ENCODE measurements at places on chromosomes 3 and 15.

- no peak for DNase-seq
Observed at GRCh38 chr3:184737641-184738505, 26.0 kb upstream of the MAGEF1 start.

DNA sequence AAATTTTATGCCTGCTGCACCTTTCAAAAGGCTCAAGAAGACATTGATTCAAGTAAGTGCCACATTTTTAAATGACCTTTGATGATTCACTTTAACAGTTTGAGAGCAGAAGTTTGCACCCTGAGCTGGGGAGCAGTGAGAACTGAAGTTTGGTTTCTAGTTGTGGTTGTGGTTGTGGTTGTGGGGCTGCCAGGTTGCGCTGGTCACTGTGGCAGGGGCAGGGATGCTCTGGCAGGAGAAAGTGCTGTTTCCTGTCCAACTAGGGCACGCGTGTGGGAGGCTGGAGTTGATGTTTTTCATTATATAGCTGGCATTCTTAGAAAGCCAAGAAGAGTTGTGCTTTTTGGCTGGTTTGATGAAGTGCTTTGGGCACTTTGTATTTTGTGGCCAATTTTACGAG is 339.7 kb upstream of the NR2F2 start:
- DNase-seq, result no peak

DNA sequence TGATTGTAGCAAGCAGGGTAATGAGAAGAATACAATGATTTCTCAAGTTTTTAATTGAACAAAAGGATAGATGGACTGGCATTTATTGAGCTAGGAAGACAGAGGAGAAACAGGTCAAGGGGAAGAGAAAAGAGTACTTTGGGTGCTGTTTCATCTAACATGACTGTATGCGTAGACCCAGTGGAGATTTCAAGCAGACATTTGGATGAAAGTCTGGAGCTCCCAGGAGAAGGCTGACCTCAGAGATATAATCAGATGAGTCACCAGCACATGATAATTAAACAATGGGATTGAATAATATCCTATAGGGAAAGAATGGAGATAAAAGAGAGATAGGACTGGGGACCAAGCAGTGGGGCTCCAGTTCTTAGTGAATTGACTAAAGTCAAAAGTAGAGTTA is 194.9 kb downstream of the ARRDC4 start:
- no peak for DNase-seq

DNA sequence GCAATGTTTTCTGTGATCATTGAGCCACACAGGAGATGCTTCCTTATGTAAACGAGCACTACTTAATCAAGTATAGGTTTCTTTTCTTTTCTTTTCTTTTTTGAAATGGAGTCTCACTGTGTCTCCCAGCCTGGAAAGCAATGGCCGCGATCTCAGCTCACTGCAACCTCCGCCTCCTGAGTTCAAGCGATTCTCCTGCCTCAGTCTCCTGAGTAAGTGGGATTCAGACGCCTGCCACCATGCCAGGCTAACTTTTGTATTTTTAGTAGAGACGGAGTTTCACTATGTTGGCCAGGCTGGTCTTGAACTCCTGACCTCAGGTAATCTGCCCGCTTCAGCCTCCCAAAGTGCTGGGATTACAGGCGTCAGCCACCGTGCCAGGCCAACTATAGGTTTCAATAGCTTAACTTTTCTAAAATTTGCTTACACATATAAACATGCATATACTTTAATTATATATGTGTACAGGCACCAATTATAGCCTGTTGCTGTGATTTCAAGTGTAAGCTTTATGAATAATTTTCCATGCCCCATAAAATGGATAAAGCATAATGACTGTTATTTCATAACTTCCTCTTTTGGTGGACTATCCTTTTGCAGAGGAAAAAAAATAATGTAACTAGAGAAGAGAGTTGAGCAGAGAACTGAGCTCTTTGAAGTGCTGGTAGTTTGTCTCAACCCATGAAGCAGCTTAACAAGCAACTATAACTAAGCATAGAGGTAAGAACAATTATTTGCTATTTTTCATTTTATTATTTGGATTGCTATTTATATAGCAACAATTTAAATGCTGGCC is 24.8 kb upstream of the MBNL1 start:
- DNase-seq, result no peak

GRCh38 chr3:161273589-161274218 is 52.6 kb downstream of the NMD3 start:
- no peak for DNase-seq

- DNase-seq, result no peak
Observed at GRCh38 chr3:194738254-194739093, 52.8 kb downstream of the FAM43A start.

DNA sequence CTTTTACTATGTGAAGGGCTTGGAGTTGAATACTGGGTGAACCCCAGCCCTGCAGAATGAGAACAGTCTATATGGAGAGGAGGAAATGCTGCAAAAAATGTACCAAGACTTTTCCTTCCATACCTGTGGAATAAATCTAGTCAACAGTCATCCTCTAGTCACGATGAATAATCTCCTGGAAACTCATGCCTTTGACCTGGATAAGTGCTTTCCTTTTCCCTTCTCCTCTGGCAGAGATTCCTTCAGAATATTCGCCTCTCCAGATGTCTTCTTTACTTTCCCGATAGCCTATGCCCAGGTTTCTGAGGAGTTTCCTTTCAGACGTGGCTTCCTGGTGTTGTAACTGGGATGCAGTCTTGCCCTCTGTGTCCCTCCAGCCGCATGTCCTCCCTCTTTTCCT is 28.1 kb downstream of the CCNL1 start:
- DNase-seq, result no peak

GRCh38 chr3:41880387-41880786 is 81.5 kb downstream of the ULK4 start:
- DNase-seq, result no peak

DNA sequence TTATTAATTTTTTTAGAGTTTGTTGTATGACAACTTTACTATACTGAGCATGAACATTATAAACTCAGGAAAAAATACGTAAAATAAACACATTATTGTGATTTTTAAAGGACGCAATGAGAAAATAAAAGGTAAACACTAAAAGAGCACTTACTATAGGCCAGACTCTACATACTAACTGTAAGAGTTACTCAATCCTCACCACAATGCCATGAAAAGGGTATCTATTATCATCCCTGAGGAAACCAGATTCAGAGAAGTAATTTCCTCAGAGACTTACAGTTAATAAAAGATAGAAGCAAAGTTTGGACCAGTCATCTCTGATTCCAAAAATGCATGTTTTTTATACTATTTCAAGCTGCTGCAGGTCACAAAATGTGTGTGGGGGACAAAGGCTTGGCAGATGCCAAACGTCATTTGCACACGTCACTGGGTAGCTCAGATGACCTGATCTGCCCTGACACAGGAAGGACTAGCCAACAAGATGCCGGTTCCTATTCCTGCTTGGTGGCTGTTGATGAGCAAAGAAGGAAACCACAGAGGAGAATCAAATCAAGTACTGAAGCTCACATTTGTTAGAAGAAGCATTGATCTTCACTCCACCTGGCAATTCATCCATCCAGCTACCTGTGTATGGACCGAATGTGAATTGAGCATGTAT is 42.3 kb downstream of the KLHL6 start:
- DNase-seq, result no peak

GRCh38 chr3:1578124-1578806 is 485.4 kb downstream of the CNTN6 start:
- no peak for DNase-seq

GRCh38 chr15:29061746-29062145 is 176.0 kb downstream of the APBA2 start:
- no peak for DNase-seq

DNA sequence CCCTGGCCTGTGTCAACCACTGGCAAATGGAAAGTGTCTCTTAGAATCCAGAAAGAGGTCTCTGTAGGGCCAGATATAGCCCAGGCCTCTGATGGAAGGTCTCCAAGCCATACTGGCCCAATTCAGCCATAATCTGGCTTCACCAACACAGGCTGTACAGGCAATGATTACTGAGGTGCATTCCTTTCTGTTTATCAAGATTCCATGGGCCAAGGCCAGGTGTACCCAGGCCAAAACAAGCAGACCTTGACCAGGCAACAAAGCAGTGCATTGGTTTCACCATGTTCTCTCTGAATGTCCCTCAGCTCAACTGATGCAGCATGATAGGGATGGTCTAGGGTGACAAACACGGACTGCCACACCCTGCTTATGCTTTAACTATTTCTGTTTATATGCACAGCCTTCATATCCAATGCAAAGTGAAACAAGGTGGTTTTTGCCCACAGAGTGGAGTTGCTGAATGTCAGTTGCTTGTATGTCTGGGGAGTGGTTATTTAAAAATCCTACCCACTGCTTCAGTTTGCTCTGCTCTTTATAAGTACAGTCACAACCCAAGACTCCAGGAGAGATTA is 25.2 kb downstream of the CCNL1 start:
- no peak for DNase-seq

GRCh38 chr3:11188231-11188630 is 33.9 kb downstream of the HRH1 start:
- no peak for DNase-seq

- no peak for DNase-seq
Observed at GRCh38 chr15:49060710-49061495, 14.7 kb upstream of the SECISBP2L start.

DNA sequence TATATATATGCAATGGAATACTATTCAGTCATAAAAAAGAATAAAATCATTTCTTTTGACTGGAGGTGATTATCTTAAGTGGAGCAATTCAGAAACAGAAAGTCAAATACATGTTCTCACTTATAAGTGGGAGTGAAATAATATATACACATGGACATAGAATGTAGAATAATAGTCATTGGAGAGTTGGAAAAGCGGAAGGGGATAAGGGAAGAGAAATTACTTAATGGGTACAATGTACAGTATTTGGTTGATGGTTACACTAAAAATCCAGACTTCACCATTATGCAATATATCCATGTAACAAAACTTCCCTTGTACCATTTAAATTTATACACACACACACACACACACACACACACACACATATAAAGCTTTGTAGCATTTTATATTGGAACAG is 84.3 kb downstream of the RAP2B start:
- DNase-seq, result no peak

DNA sequence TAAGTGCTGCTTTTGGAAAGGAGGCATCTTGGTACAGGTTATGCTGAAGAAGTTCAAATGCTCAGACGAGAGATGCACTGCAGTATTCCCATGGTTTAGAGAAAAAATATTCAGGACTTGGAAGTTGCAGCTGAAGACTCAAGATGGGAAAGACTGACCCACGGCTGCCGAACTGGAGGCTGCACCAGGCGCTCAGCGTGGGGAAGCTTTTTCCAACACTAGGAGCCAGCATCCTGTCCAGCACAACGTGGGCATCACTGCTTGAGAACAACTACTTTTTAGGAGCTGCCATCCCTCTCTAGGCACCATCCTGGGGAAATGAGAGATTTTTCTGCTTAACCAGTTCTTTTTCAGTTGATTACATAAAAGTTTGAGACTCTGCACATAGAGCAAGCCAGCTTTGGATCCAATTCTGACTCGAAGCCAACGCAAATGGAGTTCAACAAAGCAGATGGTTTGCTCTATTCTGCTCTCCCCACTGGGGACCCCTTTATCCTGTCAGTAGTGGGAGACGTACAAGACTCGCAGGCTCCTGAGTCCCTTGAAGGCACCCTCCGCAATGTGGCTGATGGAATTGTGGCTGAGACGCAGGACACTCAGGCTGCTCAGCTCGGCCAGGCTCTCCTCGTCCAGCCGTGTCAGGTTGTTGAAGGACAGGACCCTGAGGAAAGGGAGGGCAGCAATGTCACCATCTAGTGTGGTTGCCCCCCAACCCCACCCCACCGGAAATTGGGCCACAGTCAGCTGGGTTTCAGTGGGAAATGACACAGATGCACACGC is 93.8 kb downstream of the LRIG1 start:
- no peak for DNase-seq

DNA sequence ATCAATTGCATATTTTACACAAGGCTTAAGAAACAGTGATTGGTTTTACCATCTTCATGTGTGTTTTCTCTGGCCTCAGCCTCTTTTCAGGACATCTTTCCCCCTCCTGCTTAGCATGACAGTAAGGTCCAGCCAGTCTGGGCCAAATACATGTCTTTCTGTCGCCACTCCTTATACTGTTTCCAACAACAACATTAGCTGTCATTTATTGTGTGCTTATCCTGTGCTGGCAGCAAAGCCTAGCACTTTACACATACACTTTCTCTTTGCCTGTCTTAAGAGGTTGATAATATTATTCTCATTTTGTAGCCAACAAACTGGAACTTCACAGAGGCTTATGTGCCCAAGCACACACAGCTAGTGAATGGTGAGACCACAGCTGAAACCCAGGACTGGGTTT is 37.8 kb downstream of the B3GALNT1 start:
- DNase-seq, result no peak

GRCh38 chr3:71451060-71451459 is 132.5 kb downstream of the FOXP1 start:
- DNase-seq, result no peak

DNA sequence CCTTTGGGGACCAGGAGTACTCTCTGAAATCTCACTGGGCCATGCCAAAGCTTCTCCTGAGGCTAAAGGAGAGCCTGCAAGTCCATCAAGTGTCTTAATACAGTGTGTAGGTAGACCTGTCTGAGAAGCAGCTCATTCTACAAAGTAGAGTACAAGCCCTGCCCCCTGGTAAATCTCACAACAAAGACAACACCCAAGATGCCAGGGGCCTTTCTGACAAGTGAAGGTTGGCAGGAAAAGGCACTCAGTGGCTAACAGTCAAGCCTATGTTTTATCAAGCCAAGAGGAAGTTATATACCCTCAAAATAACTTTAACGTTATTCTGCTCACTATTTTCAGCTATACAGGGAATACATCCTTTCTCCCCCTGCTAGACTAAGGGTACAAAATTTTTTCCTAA is 58.3 kb downstream of the NMNAT3 start:
- DNase-seq, result no peak

DNA sequence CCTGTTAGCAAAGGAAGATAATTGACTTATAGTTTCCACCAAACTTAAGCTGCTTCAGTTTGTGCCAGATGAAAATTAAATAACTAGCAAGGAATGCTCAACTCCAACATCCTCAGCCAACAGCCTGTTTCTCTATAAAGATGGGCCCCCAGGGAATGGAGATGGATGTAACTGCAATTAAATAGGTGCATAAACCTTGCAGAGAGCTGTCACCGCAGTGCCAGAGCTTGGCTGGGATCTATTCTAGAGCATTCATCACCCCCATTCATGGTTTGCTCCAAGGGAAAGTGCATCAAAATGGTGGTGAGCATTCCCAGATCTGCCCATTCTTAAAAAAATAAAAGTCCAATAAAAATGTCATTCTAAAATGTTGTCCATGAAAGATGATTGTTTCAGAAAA is 19.7 kb upstream of the RORA start:
- DNase-seq, result no peak

- no peak for DNase-seq
Observed at GRCh38 chr3:143472731-143473523, 353.4 kb downstream of the CHST2 start.

All from GM18507 (cell line).